ENCODE measurements at places on chromosomes 2 and 18.

- DNase-seq, result no peak
Measured at GRCh38 chr2:118493213-118493612, 354.2 kb downstream of the EN1 start.

GRCh38 chr2:3512086-3512485 is 7.2 kb downstream of the ADI1 start:
- no peak for DNase-seq

DNA sequence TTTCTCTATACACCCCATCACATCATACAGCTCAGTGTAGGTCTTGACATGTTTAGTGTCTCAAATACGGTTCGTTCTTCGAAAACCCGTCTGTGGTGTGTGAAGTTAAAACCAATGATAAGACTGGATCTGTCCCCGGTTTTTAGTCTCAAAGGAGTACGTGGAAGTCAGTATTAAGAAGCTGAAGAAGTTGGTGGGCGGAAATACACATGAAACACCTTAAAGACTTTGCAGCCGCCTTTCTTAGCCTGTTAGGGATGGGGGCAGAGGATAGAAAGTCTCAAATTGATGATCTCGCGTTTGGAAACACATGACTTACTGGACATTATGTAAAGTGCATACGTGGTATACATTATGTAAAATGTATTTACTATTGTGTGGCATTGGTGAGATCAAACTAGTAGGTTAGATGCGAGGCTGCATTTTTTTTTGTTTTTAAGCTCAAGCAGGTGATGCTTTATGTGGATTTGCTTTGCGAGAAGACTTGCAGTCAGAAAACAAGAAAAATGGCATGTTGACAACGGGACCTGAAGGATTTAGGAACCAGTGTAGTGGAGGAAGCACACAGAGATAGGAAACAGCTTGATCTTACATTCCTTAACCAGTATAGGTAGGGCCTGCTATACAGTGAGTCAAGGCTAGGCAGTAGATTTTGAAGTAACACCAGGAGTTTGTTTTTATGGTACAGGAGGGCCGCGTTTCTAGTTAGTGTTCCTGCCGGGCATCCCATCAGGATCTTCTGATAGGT is 1.2 kb downstream of the CNOT11 start:
- DNase-seq, result no peak

DNA sequence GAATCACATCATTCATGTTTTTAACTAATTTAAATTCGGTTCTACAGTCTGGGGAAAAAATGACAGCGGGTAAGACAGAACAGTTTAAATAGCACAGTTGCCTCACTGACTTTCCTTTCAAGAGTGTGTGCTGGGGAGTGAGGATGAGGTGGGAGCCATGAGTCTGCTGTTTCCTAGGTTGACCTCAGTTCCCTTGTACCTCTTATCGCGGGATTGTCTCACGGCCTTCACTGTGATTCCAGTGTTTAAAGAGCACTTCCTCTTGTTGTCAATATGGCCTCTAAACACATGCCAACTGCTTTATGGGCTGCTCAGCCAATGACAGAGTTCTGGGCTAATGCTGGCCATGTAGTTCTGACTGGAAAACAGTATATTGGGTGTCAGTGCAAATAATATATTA is 41.6 kb upstream of the ALMS1 start:
- no peak for DNase-seq

DNA sequence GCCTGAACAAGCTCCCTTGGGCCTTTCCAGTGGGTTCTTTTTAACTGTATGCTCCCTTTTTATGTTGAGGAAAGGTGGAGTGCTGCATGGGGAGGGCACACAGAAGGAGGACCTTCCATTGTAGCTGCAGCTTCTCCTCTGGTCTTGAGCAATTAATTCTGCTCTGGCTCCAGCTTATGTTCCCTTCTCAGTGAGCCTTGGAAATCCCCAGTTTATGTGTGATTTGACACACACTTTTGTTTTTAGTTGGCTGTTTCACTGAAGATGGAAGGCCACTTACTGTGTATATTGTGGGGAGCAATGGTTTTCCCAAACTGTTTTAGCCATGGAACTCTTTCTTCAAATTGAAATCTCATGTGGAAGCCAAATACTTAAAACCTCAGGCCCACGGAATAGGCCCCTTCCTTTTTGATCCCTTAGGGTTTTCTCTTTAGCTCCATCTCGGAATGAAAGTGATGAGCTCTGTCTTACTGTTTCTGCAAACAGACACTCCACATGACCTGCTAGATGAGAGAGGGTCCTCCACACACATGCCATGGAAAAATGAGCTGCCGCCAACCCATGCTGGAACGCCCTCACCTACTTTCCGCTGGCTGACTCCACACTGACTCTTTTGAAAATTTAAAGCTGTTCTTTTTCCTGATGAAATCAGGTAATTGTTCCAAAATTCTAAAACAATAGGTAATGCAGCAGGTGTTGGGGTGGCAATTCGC is 280.9 kb upstream of the SIX2 start:
- DNase-seq, result no peak

DNA sequence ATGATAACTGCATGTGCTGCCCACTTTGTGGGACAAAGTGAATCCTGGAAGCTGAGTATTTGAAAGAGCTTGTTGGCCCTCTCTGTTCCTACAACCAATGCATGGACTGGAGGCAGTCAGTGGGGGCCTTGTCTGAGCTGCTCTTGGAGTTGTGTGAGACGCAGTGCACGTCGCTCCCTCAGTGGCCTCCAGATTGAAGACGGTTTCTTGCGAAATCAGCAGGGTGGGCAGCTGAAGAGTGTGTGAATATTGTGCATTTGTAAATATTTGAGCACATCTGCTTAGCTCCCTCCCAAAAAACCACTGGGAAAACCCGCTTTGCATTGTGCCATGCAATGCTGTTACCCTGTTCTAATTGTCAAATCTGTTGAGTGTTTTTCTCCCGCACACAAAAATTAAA is 782.8 kb downstream of the PLCL1 start:
- no peak for DNase-seq

GRCh38 chr2:97546711-97547110 is 43.0 kb downstream of the ANKRD36B start:
- DNase-seq, result no peak

- DNase-seq, result no peak
Measured at GRCh38 chr2:69721022-69721421, 20.9 kb upstream of the ANXA4 start.

- DNase-seq, result no peak
Measured at GRCh38 chr18:44895176-44895798, 214.6 kb downstream of the SETBP1 start.

DNA sequence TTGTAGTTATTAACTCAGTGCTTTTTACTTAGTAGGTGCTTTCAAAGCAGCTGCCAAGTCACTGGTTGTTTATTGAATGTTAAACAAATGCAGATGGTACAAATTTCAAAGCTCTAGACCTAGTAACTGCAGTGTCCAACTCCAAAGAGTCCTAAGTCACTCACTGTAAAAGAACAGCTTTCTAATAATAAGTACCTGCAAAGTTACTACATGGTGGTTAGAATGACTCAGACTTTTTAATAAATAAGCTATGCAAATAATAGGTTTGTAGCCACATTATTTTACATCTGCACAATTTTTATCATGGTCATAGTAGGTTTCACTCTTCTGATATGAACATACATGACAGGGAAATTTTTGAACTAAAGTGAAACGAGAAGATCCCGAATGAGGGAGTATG is 1620.4 kb upstream of the CELF4 start:
- DNase-seq, result no peak

GRCh38 chr18:31490387-31490786 is 7.6 kb upstream of the DSG2 start:
- no peak for DNase-seq

Measured in caudate nucleus (tissue), 63 donors.